ENCODE measurements at places on chromosomes 2 and 18.

- DNase-seq: no peak
These were observed 52.3 kb upstream of the ST8SIA5 start for GRCh38 chr18:46809145-46809544.

- no peak for DNase-seq
These were observed 1282.3 kb upstream of the NRXN1 start for GRCh38 chr2:52314231-52314630.

GRCh38 chr2:46273225-46273863, 23.9 kb upstream of the EPAS1 start:
- no peak for DNase-seq

DNA sequence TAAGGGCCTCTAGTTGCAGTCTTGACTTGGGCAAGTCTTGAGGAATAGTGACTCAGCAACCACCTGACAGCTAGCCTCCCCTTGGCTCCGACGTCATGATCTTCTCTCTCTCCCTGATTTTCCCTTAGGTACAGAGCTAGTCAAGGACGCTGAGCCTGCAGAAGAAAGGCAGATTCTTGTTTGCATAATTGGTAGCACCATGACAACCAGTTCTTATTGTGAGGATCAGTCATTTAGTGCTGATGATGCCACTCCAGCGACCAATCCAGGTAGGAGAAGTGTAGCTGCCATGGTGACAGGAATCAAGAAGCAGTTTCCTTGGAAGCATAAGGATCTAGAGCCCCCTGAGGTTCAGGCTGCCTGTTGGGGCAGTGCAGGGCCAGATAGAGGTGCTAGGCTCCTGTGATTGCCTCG, 2.8 kb upstream of the RESP18 start:
- no peak for DNase-seq

DNA sequence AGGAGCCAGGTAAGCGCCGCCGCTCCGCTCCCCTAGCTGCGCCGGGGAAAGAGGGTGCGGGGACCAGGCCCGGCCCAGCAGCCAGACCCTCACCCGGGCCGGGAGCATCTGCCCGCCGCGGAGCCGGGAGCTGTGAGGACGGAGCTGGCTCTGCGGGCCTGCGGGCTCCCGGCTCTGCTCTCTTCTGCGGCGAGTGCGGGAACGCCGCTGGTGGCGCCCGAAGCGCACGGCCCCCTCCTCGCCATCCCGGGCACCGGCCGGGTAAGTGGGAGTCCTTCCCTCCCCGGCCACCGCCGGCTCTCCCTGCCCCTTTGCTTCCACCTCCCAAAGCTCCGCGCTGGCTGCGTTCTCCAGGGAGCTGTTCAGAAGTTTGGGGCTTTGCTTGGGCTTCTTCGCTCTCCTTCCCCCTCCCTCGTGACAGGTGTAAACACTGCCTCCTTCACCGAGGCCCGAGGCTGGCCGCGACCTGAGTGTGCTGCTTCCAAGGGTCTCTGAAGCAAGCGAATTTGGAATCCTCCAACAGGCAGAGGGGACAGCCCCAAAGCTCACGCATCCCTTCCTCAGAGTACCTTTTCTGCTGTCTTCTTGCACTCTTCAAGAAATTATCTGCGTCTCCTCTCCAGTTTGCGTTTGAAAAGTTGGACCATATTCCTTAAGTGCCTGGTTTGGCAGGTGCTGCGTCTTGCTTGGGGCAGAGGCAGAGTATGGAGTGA, 632 bp downstream of the AFTPH start:
- peak; percentile 60 for DNase-seq

- DNase-seq: no peak
These were observed 61.0 kb downstream of the C2orf76 start for GRCh38 chr2:119305497-119306195.

- DNase-seq: no peak
These were observed 46.0 kb downstream of the COX7A2L start for GRCh38 chr2:42314892-42315468.

DNA sequence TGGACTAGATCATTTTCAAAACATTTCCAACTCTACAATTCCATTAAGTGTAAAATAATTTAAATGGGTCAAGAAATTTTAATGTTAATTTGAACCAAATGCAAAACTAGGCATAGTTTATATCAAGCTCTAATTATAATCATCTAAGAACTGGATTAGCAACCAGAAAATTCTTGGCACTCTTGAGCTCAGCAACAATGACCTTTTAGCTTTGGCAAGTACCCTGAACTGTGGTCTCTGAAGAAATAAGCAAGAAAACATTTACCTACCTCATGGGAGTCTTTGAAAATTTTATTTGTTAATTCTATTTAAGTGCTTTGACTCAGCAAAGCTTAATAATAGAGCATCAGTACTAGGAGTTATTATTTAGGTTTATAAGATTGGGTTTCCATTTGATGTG, 313.2 kb downstream of the SATB2 start:
- no peak for DNase-seq

DNA sequence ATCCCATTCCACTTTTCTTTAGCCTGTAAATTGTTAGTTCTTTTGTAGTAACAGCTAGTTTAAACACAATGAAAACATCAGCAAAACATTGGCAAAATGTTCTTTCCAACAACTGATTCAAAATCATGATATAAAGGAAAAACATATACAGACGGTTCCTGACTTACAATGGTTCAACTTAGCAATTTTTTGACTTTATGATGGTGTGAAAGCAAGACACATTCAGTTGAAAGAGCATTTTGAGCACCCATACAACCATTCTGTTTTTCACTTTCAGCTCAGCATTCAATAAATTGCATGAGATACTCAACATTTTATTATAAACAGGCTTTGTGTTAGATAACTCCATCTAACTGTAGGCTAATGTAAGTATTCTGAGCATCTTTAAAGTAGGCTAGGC, 185.1 kb downstream of the NOL4 start:
- no peak for DNase-seq

DNA sequence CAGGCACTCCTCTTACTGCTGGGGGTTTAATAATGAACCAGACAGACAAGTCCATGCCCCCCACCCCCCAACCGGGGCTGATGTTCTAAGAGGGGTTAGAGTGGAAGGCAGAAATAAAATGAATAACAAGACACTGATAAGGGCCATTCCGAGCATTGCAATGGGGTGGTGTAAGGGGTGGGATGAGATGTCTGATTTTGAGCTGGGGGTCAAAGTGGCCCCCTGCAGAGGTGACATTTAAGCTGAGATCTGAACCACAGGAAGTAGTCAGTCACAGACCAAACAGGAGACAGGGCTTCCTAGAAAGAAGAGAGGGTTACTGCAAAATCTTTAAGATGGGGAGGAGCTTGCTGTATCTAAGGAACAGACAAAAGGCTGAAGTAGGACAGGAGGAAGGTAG, 180.6 kb upstream of the SH3BP4 start:
- no peak for DNase-seq

DNA sequence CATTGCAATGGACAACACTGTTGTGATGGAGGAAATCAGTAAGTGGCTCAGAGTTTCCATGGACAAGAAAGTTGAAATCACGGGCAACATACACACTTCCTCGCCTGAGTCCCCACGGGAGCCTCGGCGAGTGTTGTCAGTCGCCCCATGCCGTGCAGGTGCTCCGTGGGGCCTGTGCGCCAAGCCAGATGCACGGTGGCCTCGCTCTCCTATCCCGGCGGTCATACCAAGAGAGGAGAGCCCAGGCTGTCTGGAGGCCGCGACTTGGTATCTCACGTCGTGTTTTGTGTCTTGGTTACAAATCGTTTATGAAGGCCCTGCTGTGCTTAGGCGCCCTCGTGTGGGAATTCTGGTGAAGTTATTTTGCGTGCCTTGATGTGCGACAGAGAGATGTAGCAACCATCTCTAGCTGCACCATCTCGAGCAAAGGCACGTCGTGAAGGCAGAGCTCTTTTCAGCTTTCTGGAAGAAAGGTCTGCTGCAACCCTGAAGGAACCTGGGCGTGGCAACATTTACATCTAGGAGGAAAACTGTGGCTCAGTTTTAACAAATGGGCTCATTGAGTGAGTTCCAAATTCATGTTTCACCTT, 21.8 kb downstream of the ATG4B start:
- peak; percentile 54 for DNase-seq

- no peak for DNase-seq
These were observed 30.0 kb downstream of the SMAD4 start for GRCh38 chr18:51059969-51060368.

DNA sequence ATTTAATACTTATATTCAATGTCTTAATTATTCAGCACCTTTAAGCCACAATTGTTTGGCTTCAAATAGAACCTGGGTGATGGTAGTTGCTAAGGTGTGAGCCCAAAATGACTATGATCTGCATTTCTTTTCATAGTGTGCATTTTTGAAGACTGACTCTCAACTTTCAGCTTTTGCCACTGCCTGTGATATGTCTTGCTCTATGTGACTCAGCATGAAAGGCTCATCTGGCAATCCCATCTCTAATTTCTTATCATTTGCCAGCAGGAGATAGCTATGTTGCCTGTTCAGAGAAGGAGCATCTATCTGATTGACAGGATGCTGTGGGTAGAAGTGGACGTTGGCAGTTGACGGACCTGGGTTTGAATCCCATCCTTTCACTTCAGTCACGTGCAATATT, 34.5 kb upstream of the CCDC93 start:
- no peak for DNase-seq

GRCh38 chr2:181411105-181411849, 45.9 kb upstream of the ITGA4 start:
- no peak for DNase-seq

- no peak for DNase-seq
These were observed 5.2 kb downstream of the ZNF638 start for GRCh38 chr2:71336802-71337201.

DNA sequence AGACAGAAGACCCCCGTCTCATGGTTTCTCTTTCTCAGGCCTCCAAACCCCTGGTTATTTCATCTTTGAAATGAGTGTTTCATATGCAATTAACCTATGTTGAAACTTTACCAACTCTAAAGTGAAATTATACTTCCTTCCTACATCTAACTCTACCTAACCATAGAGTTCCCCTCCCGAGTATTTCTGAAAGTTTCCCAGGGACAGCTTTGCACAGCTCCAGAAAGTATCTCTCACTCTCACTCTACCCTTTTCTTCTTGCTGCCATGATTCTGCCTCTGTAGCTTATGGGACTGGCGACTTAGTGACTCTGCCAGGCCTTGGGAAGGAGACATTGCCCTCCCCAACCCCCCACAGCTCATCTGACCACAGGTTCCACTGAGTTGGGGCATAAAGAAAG, 107.9 kb downstream of the B3GNT2 start:
- DNase-seq: peak; percentile 41

GRCh38 chr2:20868377-20868776, 45.5 kb upstream of the LDAH start:
- DNase-seq: peak; percentile 82

DNA sequence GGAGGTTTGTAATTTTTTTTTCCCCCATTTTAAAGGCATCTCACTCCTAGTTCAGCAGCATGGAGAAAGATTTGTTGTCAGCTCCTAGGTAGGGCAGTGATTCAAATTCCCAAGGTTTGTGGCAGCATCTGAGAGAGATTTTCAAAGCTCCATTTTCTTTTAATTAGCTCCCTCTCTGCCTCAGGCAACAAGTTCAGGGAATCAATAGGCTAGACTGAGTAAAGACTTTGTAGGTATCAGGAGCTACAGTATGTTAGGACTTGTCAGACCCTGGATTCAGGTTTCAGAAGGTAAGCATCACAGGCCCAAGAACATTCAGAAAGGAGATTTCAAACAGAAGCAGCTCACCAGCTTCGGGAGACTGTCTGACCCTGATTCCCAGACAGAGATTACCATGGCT, 273.3 kb upstream of the ERBB4 start:
- DNase-seq: no peak

DNA sequence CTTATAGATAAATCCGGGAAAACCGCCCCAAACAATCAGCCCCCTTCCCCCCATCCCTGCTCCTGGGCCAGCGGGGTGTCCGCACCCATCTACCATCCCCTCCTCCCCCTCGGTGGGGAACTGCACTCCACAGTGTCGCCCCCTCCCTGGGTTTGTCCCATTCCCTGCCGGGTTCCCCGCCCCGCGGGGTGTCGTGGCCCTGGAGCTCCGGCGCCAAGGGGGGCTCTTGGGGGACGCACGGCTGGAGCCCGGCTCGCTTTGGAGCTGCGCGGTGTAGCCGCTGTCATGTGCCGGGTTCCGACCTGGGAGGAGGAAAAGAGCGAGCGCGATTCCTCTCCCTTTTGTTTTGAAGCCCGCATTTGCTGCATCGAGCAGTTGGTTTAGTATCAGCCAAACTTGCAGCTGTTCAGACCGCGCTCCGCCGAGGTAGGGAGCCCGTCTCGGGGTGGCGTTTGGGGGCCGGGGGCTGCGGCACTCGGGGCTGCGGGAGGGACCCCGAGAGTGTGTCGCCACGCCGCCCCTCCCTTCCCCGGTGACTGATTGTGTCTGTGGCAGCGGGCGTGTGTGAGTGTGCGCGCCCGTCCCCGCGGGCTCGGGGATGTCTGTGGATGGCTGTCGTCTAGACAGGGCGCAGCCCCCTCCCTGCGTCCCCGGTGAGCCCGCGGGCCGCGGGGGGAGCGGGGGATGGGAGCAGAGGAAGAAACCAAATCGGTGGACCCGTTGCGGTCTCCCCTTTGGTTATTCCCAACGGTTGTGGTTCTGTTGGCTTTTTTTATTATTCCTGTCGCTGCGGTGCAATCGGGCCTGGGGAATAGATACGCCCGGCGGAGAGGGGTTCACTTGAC, 797 bp downstream of the CTIF start:
- peak; percentile 39 for DNase-seq

- no peak for DNase-seq
These were observed 26.2 kb upstream of the CCDC150 start for GRCh38 chr2:196613302-196613701.

GRCh38 chr2:37614061-37614738, 57.2 kb downstream of the CDC42EP3 start:
- DNase-seq: no peak

DNA sequence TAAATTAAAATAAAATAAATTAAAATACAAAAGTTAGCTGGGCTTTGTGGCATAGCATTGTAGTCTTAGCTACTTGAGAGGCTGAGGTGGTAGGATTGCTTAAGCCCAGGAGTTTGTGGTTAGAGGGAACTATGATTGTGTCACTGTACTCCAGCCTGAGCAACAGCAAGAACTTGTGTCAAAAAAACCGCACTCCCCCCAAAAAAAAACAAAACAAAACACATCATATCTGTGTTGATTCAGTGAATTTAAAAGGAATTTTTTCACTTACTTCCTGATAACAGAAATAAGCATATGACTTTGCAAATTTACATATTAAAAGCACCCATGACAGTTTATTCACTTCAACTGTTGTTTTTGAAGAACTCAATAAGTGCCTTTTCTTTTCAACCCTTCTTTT, 68.1 kb upstream of the PELI1 start:
- no peak for DNase-seq

DNA sequence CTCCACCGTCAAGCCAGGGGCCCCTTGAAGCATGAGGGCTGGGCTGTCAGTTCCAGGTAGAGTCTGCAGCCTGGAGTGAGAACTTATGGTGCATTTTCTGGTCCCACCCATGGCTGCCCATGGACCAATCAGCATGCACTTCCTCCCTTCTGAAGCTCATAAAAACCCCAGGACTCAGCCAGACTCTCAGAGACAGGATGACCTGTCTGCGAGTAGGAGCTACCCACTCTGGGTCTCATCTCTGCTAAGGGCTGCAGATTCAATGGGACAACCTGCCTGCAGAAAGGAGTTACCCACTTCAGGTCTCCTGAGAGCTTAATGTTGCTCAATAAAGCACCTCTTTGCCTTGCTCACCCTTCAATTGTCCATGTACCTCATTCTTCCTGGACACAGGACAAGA, 9.4 kb upstream of the DUSP19 start:
- no peak for DNase-seq
